Hematopoietic multipotent progenitor cell treated with erythropoietin and hydrocortisone succinate and interleukin-3 and kit ligand, for 8 days (in vitro differentiated cells): ENCODE measurements at places on chromosomes 5 and 9.

DNA sequence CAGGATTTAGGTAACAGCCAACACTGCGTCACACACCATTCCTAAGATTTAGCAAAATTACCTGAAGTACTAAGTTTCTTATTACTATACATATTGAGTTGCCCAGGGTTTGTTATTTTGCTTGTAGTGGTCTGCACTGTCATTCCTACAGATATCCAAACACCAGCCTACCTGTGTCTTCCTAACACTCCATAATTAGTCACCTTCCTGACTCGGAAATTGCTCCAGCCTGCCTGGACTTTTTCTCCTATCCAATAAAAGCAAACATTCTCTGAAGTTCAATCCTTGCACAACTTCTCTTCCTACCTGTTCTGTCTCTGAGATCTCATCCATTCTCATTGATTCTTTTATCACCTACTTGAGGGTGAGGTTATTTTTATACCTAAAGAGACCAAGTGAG lies 243.9 kb downstream of the NR2F1-AS1 start:
- DNase-seq = no peak

DNA sequence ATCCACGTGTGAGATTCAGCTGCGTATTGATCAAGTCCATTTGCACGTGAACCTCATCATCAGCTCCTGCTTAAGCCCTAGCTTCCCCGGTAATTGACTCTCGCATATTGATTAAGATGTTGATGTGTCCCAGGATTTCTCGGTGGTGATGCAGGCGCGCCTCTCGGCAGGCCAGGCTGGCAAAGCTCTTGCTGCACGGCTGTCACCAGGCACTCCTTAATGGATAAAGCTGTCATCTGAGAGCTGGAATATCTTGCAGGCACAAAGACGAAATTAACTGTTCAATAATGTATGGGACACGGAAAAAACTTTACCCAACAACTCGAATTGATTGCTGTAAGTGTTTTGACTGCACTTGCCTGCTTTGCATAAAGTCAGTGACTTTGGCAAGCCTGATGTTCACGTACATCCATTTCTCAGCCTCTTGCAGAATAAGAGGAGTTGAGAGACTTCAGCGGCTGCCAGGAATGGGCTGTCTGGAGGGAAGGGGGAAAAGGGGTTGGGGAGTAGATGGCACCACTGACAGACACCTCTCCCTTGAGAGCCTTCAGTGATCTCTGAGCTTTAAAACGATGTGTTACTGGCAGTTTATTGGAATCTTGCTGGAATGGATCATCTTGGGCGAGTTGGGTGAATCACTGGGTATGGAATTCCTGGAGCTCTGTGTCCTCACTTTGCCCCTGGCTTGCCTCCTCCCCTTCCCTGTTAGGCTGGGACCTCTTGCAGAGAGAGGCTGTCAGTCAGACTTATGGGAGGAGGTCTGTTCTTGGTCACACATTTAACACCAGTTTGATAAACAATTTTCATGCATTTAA lies 650.3 kb downstream of the CCDC171 start:
- no peak for DNase-seq

- no peak for DNase-seq
Observed at GRCh38 chr5:73437101-73437776, 11.3 kb downstream of the FOXD1 start.

GRCh38 chr5:140293091-140293848 lies 9.6 kb downstream of the PFDN1 start:
- no peak for DNase-seq

GRCh38 chr5:34667705-34668104 lies 11.6 kb downstream of the RAI14 start:
- DNase-seq = no peak

GRCh38 chr5:57097526-57097925 lies 76.3 kb upstream of the GPBP1 start:
- DNase-seq = no peak

GRCh38 chr9:36521148-36521547 lies 51.5 kb upstream of the MELK start:
- no peak for DNase-seq

DNA sequence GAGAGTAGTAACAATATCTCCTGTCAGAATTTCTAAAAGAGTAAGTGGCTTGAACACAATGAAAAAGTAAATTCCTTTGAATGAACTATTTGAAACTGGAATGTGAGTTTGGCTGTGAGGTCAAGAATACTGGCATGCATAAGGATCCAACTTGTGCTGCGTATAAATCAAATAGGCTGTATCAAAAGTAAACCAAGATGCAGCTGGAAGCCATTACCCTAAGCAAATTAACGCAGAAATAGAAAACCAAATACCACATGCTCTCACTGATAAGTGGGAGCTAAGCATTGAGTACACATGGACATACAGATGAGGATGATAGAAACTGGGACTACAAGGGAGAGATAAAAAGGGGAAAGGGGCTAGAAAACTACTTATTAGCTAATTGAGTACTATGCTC lies 24.0 kb upstream of the SRFBP1 start:
- no peak for DNase-seq

DNA sequence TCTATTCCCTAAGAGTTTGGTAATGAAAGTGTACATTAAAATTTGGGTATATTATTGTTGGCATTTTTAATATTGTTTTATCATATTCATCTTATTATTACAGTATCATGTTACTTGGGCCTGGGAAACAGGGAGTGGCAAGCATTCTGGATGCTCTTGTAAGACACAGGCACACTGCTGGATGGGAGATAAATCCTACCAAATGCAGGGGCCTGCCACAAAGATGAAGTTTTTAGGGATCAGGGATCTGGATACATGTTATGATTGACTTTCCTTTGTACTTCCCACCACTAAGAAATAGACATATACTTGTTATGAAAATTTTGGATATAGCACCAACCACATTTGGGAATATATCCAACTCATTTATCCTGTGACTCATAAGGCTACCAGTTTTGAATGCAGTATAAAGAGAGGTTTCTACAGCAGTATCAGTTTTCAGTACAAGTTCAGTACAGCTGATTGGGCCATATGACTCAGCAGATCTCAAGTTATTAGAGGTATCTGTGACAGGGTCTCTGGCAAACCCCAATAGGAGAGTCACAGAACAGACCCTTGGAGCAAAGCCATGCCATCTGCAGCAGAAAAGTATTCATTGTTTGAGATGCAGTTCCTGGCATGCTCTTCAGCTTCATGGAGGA lies 360.1 kb downstream of the DMAC1 start:
- no peak for DNase-seq

DNA sequence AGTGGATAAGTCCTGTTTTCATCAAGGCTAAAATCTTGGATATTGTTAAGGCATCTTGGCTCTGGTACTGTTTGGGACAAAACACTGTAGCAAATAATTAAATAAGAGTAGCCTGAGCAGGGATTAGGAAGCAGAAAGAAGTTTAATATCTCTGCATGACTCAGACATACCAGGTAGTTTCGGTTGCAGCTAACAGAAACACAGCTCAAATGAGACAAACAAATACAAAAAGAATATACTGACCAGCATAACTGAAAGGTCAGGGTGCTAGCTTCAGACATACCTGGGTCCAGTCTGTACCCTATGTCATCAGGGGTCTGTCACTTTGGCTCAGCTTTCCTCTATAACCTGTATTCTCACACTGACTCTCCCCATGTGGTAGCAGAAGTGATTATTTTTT lies 156.4 kb upstream of the MAP3K1 start:
- DNase-seq = no peak
